ENCODE measurements at places on chromosomes 7 and 10. TPM values are rescaled to one million over a fixed set of nuclear protein-coding genes. Genes with fewer than 3 reads are reported as not detected.

GRCh38 chr10:122450353-122450990 is 4.0 kb upstream of the ARMS2 start:
- DNase-seq, result peak; percentile 15
- peak overlapping the region; percentile 85 for H3K27ac ChIP-seq
- H3K27me3 ChIP-seq, result peaks cover 4% of the 10 kb centered on the region
- H3K4me3 ChIP-seq, result no peak overlapping the region
- no peaks in the 10 kb centered on the region for H3K36me3 ChIP-seq

RASA4 gene
- total RNA-seq, result 20.4 TPM

GRCh38 chr10:100151723-100152300 is 34.0 kb downstream of the ERLIN1 start:
- DNase-seq, result no peak
- H3K27ac ChIP-seq, result no peak overlapping the region
- H3K36me3 ChIP-seq, result peaks cover 35% of the 10 kb centered on the region
- H3K4me3 ChIP-seq, result no peak overlapping the region
- H3K27me3 ChIP-seq, result no peaks in the 10 kb centered on the region

DNA sequence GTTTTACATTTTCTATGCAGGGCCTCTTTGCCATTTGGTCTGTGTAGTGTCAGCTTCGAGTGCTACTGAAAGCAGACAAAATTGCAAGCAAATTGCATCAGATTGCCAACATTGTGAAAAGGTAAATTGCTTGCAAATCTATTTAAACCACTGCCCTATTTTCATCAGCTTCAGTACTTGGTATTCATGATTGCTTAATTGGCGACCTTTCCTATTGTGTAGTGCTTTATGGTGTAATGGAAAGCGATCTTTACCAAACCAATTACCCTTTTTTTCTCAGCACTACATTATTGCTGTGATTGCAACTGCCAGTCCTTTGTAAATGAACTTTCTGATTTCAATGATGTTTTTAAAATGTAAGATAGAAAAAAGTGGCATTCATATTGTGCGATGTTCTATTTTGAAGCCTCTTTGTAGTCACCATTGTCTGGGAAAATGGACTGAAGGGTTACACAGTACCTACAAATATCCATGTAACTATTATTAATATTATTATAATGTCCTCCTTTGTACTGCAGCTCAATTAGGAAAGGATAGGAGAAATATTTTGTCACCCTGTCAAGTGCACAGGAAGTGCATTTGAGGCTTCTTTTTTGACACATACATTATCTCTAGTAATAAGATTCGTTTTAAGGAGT is 177.7 kb upstream of the SP8 start:
- no peaks in the 10 kb centered on the region for H3K4me1 ChIP-seq
- H3K36me3 ChIP-seq, result no peaks in the 10 kb centered on the region
- H3K4me3 ChIP-seq, result no peak overlapping the region
- H3K27ac ChIP-seq, result no peak overlapping the region
- no peaks in the 10 kb centered on the region for H3K27me3 ChIP-seq
- no peak for DNase-seq

All from endothelial cell (in vitro differentiated cells).